ENCODE measurements at places on chromosomes 1 and 21.

DNA sequence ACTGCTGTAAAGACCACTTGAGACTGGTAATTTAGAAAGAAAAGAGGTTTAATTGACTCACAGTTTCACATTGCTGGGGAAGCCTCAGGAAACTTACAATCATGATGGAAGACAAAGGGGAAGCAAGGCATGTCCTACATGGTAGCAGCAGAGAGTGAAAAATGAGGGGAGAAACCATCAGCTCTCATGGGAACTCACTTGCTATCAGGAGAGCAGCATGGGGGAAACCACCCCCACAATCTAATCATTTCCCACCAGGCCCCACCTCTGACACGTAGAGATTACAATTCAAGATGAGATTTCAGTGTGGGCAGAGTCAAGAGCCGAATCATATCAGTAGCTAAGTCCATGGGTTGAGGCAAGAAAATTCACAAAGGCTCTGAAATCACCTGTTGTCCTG is 23.8 kb upstream of the LYPD8 start:
- no peak for DNase-seq

GRCh38 chr1:153460551-153460950 is at the start of gene S100A7:
S100A7 (minus strand) TSS chr1:153460651; CDS start chr1:153459013, 1,638 bp downstream.
- DNase-seq: no peak

- no peak for DNase-seq
Observed at GRCh38 chr1:44084998-44085675, 33.5 kb upstream of the KLF17 start.

DNA sequence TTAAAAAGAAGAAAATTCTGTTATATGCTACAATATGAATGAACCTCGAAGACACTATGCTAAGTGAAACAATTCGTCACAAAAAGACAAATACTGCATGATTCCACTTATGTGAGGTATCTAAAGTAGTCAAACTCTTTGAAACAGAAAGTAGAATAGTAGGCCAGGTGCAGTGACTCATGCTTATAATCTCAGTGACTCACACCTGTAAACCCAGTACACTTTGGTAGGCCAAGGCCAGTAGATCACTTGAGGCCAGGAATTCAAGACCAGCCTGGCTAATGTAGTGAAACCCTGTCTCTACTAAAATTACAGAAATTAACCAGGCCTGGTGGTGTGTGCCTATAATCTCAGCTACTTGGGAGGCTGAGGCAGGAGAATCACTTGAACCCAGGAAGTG is 25.7 kb downstream of the EPHA10 start:
- no peak for DNase-seq

- DNase-seq: no peak
Observed at GRCh38 chr1:153386500-153386901, 4.4 kb downstream of the S100A8 start.

DNA sequence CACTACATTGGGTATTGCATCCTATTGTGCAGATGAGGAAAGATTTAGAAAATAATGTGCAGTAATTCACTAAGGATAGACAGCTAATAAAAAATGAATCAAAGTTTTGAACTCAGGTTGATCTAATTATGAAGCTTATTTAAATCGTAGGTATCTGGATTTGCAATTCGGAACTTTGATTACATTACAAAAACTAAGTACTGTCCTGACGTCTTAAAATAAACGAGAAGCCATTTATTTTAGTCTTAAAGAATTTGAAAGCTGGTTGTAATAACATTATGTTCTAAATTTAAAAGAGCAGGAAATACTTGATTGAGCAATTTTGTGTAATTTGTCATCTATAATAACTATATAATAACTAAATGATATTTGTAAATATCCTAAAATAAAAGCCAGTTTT is 235.9 kb downstream of the TPR start:
- no peak for DNase-seq

DNA sequence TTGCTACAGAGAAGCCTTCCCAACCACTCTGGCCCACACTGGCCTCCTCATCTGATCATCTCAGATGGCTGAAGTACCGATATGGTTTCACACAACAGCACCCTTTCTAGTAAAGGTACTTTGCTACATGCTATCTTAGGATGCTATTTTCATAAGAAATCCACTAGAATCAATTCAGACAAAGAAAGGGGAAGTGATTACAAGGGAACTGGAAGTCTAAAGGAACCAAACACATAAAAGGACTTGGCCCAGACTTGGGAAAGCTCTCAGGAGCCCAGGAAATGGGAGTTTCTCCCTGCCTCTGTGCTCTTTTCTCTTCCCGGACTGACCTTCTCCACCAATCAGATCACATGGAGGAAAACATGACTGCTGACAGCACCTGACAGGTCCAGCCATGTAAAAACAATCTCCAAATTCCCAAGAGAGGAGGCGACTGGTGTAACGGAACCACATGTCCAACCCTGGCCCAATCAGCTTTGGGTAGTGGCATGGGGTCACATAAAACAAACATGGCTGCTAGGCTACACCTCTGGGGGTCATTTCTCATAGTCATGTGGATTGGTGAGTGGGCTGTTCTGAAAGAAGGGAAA is 12.7 kb upstream of the FOXE3 start:
- no peak for DNase-seq

- no peak for DNase-seq
Observed at GRCh38 chr1:51325878-51326755, 4.2 kb downstream of the TTC39A start.

DNA sequence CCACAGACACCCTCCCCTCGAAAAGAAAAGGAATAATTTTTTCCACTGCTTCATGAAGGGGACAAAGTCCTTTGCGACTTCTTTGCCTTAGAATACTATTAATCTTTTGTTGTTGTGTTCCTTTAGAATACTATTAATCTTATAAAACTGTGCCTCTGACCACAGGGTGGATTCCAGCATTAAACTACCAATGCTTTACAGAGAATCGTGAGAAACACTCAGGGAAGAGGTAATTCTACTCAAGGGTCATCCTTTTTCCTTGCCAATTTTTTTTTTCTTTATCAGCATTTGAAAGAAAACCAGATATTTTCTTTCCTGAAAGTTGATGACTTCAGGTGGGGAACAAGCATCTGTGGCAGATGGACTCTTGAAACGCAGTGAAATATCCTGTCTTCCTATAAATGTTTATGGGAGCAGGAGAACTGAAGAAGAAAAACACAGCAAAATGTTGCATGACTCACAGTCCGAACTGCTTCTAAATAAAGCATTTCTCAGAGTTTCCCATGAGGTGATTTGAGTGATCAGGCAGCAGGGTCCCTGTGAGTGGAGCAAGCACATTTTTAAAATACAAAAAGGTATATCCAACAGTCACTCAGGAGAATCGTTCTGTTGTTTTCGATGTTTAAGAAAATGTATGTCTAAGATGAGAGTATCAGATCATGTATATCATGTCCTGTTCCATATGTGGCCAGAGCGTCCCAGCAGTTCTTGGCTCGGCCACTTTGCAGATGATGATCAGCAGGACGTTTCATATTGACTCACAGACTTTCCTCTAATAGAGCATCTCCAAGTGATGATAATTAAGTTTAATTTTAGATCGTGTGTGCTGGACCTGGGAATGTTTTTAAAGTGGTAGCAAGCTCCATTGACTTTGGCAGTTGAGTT is 154.2 kb upstream of the RUNX1 start:
- no peak for DNase-seq

- no peak for DNase-seq
Observed at GRCh38 chr1:162368451-162368850, 8.2 kb downstream of the SPATA46 start.

DNA sequence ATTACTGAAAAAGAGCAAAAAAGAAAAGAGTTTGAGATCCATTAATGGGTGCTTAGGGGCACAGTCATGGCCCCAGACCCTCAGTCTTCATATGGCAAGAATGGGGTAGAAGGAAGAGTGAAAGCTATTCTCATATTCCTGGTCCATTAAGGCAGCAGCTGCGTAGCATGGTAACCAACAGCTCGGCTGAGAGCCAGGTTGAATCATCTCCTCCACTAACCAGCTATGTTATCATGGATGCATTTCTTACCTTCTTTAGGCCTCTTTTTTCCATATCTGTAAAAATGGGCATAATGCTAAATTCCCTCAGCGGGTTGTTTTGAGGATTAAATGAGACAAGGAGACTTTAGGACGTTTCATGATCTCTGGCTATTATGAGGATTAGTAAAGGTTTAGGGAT is 15.0 kb upstream of the SARS1 start:
- no peak for DNase-seq

Data from stimulated activated CD8-positive, alpha-beta memory T cell treated with anti-CD3 and anti-CD28 coated beads, Interleukin-7, amount 100 ng/mL, for 24 hours (primary cell).